Stimulated activated CD4-positive, alpha-beta T cell treated with anti-CD3 and anti-CD28 coated beads, Interleukin-2, amount 100 ng/mL, for 4 hours (primary cell): ENCODE measurements at places on chromosomes 11 and 22.

DNA sequence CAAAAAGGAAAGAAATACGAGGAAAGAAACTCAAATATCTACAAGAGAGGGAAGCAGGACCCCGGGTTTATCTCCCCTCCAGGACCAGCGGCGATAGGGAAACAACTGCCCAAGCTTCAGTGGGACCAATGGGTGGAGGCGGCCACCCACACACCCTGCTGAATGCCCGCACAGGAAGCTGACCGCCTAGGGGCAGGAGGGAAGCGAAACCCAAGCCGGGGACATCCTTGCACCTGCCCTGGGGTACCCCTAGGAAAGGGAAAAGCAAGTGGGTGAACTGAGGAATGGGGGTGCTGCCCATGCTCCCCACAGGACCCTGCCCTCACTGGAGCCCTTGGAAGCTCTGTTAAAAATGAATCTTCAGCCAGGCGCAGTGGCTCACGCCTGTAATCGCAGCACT lies 27.6 kb upstream of the HMOX1 start:
- DNase-seq, result no peak

DNA sequence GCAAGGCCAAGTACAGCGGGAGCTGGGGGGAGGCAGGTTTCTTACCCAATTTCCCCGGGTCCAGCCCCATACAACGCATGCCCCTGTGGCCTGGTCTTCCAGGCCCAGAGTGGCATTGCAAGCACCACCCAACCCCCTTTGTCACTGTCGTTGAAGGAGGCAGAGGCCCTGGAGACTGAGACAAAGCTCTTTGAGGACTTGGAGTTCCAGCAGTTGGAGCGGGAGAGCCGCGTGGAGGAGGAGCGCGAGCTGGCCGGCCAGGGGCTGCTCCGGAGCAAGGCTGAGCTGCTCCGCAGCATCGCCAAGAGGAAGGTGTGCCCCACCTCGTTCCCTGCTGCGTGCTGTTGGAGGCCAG lies 27.8 kb downstream of the PHLDB1 start:
- DNase-seq, result no peak

GRCh38 chr11:11963842-11964773 lies 44.3 kb downstream of the DKK3 start:
- no peak for DNase-seq

DNA sequence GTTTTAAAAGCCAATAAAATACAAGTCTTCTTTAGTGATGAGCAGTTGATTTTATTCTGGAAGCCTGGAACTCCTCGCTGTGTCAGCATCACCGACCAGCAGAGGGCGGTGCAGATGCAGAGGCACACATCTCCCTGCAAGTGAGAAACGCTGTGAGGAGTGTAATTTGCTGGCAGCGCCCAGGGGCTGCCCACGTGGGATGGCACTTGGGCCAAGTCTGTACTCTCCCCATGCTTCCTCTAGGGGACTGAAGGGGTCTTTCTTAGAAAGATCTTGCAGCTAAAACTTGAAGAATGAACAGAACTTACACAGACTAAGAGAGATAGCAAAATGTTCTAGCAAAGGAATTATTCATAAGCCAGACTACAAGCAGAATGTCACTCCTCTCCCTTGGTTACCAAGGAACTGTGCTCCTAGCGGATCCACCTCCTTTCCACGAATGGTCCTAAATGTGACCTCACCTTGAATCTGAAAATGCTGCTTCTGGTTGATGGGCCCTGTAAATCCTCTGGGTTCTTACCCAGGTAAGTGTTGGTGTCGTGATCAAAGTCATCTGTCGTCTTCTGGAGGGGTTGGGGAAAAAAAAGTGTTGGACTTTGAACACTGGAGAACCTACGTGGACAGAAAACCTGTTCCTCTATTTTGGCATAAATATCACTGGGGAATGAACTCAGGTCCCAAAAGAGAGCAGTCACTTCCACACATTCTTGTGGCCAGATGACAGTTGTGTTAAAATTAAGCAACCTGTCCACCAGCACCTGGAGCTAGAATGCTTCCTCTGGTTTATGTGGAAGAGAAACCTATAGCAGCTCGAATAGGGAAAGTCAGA lies 31.8 kb downstream of the CNTF start:
- DNase-seq, result peak; percentile 63

GRCh38 chr11:62468577-62468976 lies 49.7 kb downstream of the SCGB1A1 start:
- DNase-seq, result no peak

- no peak for DNase-seq
These were observed 66.7 kb upstream of the PPARA start for GRCh38 chr22:46083383-46084350.

DNA sequence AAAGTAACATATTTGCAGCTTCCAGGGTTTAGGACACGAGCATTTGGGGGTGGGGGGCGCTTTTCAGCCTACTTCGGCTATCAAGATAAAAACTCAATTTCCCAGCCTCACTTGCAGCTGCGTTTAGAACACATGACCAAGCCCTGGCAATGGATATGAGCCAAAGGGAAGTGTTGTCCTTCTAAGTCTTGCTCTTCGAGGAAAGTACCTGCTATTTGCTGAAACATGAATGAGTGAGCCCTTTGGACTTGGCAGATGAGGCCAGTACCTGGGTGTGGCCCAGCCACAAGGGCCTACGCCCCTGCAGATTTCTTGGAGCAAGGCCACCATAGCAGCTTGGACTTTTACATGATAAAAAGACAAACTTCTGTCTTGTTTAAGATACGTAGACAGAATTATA lies 60.2 kb upstream of the SORL1 start:
- no peak for DNase-seq

DNA sequence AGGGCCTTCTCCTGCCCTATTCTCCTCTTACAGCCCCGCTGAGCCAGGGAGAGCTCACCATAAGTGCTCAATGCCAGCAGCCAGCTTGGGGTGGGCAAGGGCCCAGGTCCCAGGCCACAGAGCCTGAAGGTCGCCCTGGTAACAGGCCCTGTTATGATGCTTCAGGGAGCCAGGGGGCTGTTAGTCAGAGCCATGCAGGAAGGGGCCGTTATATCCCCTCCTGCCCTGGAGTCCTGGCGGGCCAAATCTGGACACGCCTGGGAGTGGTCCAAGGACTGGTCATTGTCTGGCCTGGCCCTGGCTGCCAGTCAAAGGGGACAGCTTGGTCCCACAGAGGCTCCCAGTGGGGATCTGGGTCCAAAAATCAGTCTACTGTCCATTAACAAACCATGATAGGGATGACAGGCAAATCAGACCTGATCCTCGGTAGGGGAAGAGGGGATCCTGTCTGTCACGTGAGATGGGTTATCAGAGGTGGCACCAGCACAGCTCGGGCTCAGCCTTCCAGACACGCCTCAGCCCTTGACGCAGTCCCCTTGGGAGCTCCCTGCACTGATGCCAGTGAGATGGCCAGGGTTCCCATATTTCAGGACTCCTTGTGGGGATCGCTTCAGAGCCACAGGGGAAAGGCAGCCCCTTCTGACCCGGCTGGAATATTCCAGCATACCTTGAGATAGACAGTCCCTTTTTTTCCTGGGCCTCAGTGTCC lies 55.9 kb downstream of the LRRC32 start:
- DNase-seq, result no peak

GRCh38 chr11:72744474-72744873 lies 7.7 kb downstream of the ARAP1 start:
- no peak for DNase-seq

- no peak for DNase-seq
These were observed 198.3 kb upstream of the B3GAT1 start for GRCh38 chr11:134610116-134610910.

DNA sequence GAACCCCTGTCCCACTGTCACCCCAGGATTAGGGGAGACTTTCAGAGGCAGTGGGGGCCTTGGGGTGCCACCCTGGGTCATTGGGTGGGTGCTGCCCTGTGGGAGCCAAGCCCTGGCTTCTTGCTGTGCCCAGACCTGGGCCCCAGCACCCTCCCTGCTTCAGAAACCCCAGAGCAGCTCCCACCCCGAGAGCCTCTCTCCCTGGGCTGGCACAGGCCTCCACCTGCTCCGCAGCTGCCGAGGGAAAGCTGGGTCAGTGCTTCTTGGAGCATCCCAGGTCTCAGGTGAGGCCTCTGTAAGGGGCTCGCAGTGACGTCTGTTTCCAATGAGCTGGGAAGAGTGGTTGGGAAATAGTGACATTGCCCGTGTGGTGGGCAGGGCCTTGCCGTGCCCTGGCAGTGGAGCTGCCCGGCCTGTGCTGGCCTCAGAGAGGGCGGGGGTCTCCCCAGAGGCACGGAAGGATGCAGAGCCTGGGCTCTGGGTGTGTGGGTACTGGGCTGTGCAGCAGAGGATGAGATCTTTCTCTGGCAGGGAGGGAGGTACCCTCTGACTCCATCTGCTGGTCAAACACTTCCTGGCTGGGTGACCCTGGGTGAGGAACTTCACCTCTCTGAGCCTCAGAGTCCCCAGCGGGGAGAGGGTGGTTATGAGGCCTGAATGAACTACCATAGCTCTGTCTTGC lies 23.0 kb downstream of the C22orf23 start:
- DNase-seq, result no peak

DNA sequence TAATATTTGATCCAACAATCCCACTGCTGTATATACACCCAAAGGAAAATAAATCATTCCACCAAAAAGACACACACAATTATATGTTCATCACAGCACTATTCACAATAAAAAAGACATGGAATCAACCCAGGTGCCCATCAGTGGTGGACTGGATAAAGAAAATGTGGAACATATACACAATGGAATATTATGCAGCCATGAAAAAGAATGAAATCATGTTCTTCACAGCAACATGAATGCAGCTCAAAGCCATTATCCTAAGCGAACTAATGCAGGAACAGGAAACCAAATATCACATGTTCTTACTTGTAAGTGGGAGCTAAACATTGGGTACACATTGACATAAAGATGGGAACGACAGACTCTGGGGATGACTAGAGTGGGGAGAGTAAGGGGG lies 1.1 kb upstream of the OR2D3 start:
- DNase-seq, result no peak

DNA sequence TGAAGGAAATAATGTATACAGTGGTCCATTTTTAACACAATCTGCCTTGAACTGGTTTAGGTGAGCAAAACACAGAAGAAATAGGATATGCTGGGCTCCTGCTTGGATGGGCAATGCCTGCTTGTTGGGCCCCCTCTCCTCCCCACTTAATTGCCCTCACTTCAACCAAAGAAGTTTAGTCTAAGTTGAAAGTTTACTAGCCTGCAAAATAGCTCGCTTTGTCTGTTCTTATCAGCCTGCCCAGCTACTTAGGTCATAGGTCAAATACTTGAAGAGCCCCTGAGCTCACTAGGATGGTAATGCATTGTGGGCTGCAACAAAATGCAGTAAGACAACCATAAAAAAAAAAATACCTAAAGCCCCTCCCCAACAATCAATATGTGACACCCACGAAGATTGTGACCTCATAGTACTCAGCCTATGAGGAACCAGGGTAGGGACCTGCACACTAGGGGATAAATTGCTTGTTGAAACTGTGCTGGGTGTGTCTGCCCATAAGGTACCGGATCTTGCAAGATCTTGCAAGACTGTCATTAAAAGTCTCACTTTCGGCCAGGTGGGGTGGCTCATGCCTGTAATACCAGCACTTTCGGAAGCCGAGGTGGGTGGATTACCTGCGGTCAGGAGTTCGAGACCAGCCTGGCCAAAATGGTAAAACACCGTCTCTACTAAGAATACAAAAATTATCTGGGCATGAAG lies 10.9 kb downstream of the DRICH1 start:
- no peak for DNase-seq

DNA sequence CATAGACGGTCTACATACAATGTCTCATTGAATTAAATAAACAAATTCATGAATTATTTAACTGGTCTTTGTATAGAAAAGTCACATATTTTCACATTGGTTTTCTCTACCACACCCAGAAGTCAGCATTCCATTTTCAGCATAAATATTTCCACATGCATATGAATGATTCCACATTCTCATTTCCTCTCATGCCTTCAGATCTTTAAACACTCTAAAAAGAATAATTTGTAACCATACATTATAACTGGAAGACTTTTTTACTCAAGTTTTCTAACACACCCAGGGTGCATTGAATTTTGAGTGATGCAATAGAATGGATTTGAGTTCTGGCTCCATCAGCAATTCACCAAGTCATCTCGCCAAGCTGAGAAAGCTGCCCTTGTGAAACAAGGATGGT lies 501.8 kb upstream of the TENM4 start:
- DNase-seq, result no peak

- no peak for DNase-seq
These were observed 183.9 kb downstream of the GRIK4 start for GRCh38 chr11:120695426-120695825.

DNA sequence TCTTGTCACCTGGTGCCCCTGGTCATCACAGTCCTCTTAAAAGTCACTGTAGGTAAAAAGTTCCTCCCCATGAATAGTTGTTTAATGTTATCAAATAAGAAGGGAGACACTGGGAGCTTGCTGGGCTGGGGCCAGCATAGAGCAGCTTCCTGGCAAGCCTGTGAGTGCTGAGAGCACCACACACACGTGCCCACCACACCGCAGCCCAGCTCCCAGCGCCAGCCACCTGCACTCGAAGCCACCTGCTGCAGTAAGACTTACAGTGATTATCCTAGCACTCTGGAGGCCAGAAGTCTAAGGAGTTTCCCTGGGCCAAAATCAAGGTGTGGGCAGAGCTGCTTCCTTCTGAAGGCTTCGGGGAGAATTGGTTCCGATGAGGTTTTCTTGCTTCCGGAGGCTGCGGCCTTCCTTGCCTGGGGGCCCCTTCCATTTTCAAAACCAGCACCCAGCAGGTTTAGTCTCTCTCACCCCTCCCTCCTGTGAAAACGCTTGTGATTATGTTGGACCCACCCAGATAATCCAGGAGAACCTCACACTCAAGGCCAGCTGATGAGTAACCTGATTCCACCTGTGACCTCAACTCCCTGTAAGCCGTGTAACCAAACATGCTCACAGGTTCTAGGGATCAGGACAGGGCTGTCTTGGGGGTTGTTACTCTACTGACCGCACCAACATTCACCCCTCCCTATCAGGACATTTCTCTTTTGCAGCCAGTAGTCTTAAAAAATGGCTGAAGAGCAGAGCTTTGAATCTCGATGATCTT lies 687.2 kb downstream of the TBC1D22A start:
- DNase-seq, result no peak

GRCh38 chr11:12188548-12189317 lies 78.3 kb downstream of the MICAL2 start:
- no peak for DNase-seq

GRCh38 chr11:45332276-45332934 lies 46.3 kb upstream of the SYT13 start:
- peak; percentile 19 for DNase-seq

DNA sequence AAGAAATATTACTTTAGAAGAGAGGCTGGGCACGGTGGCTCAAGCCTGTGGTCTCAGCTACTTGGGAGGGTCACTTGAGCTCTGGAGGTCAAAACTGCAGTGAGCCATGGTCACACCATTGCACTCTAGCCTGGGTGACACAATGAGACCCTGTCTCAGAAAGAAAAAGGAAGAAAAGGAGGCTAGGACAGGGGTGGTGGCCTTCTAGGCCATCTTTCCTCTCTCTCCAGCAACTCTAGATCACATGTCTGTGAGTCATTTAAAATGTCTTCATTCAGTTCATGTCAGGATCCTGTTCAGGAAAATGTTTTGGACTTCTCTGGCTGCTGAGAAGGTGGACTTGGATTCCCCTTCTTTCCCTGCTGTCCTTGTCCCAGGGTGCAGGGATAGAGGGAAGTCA lies 53.3 kb downstream of the PPFIA1 start:
- DNase-seq, result no peak

GRCh38 chr11:122578171-122578825 lies 77.2 kb upstream of the UBASH3B start:
- no peak for DNase-seq
